ENCODE measurements at places on chromosomes 1 and 21.

DNA sequence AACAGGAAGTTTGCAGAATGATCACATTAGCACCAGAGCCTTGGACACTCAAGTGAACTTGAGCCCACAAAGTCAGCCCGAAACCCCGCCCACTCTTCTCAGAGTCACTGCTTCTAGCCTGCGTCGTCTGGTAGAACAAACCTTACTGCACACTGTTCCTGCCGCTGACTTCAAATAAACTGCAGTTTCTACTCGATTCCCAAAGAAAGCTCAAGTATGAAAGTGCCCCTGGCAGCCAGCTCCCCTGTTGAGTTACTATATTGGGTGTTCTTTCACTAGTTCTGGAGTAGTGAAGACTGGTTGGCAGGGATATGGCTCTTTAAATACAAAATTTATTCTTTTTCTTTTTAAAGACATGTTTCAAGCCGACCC lies 164.7 kb downstream of the GALNT2 start:
- DNase-seq, result peak; percentile 45

DNA sequence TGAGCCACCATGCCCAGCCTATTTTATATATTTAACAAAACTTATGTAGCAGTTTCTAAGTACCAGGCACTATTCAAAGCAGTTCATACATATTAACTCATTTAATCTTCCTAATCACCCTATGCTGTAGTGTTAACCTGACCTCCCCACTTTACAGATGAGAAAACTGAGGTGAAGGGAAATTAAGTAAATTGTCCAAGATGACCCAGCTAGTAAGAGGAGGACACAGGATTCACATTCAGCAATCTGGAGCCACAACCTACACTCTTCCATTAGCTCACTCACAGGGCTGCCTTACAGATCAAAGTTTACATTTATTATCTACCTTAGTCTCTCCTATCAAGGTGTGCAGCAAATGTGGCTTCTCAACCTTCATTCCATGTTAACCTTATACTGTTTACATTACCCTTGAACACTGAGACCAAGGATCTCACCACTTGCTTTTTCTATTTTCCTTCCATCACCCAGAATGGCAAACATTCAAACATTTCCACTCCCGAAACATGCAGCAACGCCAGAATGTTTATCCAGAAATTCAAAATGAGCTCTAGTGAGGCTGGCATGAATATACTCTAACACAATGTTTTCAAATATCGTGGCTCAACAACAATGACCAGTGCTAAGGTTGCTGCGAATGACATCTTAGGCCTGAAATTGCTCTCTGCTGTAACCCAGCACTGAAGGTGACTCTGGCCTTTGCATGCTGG lies 24.5 kb downstream of the HIVEP3 start:
- no peak for DNase-seq

DNA sequence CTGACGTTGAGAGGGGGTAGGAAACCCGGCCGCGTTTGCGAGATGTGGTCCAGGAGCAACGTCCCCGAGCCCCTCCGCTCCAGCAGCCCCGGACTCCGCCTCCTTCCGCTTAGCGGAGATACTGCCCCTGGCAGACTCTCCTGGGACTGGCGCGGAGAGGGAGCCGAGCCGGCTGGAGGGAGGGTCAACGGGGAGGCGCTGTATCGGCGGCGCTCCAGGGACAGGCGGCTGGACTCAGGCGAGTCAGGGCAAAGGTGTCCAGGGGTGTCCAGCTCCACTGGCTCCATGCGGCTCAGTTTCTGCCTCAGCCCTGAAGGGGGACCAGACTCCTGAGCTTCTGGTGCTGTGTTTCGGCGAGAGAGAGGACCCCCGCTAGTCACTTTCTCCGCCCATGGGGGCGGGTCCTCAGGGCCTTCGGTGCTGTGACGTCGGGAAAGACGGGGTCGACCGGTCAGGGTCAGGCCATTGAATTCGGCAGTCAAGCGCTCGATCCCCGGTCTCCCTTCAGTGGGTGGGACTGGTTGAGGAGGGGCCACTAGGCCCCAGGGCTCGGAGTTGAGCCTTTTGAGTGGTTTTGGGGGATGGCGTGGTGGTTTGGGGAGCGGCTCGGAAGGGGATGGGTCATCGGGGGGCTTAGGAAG lies 2.8 kb upstream of the LIX1L start:
- no peak for DNase-seq

DNA sequence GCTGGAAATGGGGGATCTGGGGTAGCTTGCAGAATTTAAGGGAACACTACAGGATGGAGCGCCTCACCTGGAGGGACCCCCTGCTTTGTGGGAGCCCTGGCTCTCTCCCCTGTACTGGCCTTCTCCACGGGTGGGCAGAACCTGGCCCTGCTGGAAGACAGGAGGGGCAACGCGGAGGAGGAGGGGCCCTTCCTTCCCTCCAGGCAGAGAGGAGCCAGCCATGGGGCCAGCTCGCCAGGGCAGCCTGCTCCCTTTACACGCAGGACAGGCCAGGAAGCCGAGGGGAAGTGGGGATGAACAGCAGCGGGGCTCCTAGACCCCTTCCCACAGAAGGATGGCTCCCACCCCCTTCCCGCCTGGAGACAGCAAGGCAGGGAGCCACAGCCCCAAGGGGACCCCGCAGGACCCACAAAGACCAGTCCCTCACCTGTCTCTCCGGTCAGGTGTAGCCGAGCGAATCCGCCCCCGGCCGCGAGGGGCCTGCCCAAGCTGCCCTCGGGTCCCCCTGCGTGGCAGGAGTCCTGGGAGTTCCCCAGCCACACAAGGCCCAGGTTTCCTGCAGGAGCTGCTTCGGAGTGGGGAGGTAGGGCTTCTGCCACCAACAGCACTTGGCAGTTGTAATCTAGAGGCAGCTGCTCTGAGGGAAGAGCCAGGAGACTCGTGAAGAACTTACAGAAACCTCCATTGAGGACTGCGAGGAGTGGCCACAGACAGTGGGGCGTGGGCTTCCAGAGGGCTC lies 1.6 kb upstream of the SLC19A1 start:
- no peak for DNase-seq

DNA sequence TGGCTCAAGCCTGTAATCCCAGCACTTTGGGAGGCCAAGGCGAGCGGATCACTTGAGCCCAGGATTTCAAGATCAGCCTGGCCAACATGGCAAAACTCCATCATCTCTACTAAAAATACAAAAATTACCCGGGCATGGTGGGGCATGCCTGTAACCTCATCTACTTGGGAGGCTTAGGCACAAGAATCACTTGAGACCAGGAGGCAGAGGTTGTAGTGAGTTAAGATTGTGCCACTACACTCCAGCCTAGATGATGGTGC lies 12.0 kb downstream of the PALMD start:
- DNase-seq, result no peak

GRCh38 chr1:223323491-223324484 lies 40.2 kb downstream of the SUSD4 start:
- DNase-seq, result no peak

GRCh38 chr1:178513278-178513983 lies 522 bp downstream of the TEX35 start:
- no peak for DNase-seq

Data from stromal cell of bone marrow (primary cell).